ENCODE measurements at places on chromosomes 16 and 17.

GRCh38 chr16:3681206-3681605 lies 26.7 kb downstream of the DNASE1 start:
- no peak for DNase-seq
- H3K27me3 ChIP-seq, result no peaks in the 10 kb centered on the region
- no peaks in the 10 kb centered on the region for H3K36me3 ChIP-seq

DNA sequence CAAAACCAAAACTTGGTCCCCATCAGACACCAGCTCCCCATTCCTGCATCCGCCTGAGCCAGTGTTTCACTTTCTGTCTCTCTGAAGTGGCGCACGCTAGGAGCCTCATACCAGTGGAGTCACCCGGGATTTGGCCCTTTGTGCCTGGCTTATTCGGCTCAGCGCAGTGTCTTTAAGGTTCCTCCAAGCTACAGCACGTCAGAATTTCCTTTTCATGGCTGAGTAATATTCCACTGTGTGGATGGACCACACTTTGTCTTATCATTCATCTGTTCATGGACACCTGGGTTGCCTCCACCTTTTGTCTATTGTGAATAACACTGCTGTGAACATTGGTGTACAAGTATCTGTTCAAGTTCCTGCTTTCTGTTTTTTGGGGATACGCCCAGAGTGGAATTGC lies 45.2 kb upstream of the CHMP6 start:
- DNase-seq, result peak; percentile 7
- H3K4me3 ChIP-seq, result no peak overlapping the region
- H3K27me3 ChIP-seq, result no peaks in the 10 kb centered on the region
- H3K27ac ChIP-seq, result no peak overlapping the region
- no peaks in the 10 kb centered on the region for H3K36me3 ChIP-seq
- no peaks in the 10 kb centered on the region for H3K4me1 ChIP-seq

GRCh38 chr17:57663326-57664070 lies 81.6 kb downstream of the CCDC182 start:
- no peak for DNase-seq
- no peaks in the 10 kb centered on the region for H3K36me3 ChIP-seq
- H3K4me1 ChIP-seq, result no peaks in the 10 kb centered on the region
- H3K4me3 ChIP-seq, result no peak overlapping the region

- H3K27me3 ChIP-seq, result no peaks in the 10 kb centered on the region
- H3K27ac ChIP-seq, result no peak overlapping the region
- H3K4me1 ChIP-seq, result no peaks in the 10 kb centered on the region
- DNase-seq, result no peak
- H3K4me3 ChIP-seq, result no peak overlapping the region
- no peaks in the 10 kb centered on the region for H3K36me3 ChIP-seq
These were observed 14.0 kb upstream of the MPRIP start for GRCh38 chr17:17028059-17028877.

GRCh38 chr16:50704245-50704644 lies 10.8 kb downstream of the NOD2 start:
- no peak overlapping the region for H3K4me3 ChIP-seq
- no peaks in the 10 kb centered on the region for H3K4me1 ChIP-seq
- no peak overlapping the region for H3K27ac ChIP-seq
- no peak for DNase-seq

- DNase-seq, result no peak
- no peaks in the 10 kb centered on the region for H3K36me3 ChIP-seq
- H3K27ac ChIP-seq, result no peak overlapping the region
- H3K27me3 ChIP-seq, result no peaks in the 10 kb centered on the region
- H3K4me3 ChIP-seq, result no peak overlapping the region
- no peaks in the 10 kb centered on the region for H3K4me1 ChIP-seq
These were observed 20.2 kb downstream of the CBFA2T3 start for GRCh38 chr16:88956546-88957432.

GRCh38 chr16:64094181-64094965 lies 1027.5 kb downstream of the CDH11 start:
- H3K4me1 ChIP-seq, result no peaks in the 10 kb centered on the region
- no peak overlapping the region for H3K4me3 ChIP-seq
- H3K27ac ChIP-seq, result no peak overlapping the region
- no peaks in the 10 kb centered on the region for H3K36me3 ChIP-seq
- no peak for DNase-seq

- peak overlapping the region; percentile 91 for H3K27ac ChIP-seq
- DNase-seq, result no peak
- H3K4me3 ChIP-seq, result no peak overlapping the region
- H3K36me3 ChIP-seq, result no peaks in the 10 kb centered on the region
- H3K27me3 ChIP-seq, result no peaks in the 10 kb centered on the region
These were observed 22.2 kb downstream of the KIAA0513 start for GRCh38 chr16:85049706-85050305.

DNA sequence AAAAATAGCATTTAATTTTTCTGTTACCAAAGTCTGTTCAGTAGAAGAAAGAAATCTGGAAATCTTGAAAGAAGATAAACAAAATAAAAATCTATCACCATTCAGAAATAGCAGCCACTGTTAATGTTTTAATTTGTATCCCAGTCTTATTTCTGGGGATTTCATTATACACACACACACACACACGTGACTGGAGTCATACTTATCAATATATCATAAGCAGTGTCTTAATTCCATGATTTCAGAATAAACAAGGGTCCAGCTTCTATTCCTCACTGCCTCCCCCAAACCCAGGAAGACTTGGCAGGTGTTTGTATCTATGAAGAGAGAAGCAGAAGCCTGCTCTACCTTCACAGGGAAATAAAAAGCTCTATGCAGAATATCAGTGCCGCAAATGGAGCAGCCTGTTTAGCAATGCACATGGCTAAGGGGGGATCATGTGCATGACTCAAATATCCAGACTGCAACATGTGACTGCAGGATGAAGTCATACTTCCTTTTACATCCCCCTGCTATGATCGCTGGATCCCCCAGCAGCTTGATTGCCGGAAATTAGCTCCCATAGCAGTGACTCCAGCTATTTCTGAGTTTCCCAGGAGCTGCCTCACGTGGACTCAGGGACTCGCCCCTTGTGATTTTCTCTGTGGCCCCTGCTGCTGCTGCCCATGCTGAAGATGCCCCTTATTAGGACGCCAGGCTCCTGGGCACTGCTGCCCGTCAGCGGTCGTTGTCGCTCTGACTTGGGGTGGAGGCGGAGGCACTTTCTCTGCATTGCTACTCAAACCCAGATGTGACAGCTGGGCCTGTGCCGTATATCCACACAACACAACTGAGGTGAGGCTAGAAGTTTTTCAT lies 341.0 kb downstream of the CPPED1 start:
- H3K4me1 ChIP-seq, result no peaks in the 10 kb centered on the region
- H3K27ac ChIP-seq, result no peak overlapping the region
- no peaks in the 10 kb centered on the region for H3K27me3 ChIP-seq
- no peak for DNase-seq
- no peak overlapping the region for H3K4me3 ChIP-seq

GRCh38 chr17:77741109-77741508 lies 217.4 kb upstream of the TNRC6C start:
- no peak for DNase-seq
- H3K27me3 ChIP-seq, result no peaks in the 10 kb centered on the region
- H3K4me3 ChIP-seq, result no peak overlapping the region
- no peak overlapping the region for H3K27ac ChIP-seq

DNA sequence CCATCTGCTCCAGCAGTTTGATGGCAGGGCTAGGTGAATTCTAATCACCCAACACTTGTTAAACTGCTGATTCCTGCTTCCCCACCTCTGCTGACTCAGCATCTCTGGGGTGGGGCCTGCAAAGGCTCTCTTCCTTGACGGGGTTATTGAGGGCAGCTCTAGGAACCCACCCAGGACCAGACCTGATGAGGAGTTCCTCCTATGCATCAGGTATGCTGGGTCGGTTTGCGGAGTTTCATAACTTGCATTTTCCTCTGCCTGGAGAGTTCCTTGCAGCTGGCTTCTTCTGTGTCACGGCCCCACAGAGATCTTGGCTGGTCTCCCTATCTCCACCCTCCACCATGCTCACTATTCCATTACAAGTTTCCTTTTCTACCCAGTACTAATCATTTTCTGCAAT lies 93.4 kb upstream of the CCL2 start:
- H3K36me3 ChIP-seq, result no peaks in the 10 kb centered on the region
- no peaks in the 10 kb centered on the region for H3K27me3 ChIP-seq
- H3K27ac ChIP-seq, result no peak overlapping the region
- peaks cover 7% of the 10 kb centered on the region for H3K4me1 ChIP-seq

GRCh38 chr16:67407176-67407787 lies 9.0 kb downstream of the ZDHHC1 start:
- no peak overlapping the region for H3K4me3 ChIP-seq
- H3K36me3 ChIP-seq, result no peaks in the 10 kb centered on the region
- no peak for DNase-seq
- H3K4me1 ChIP-seq, result no peaks in the 10 kb centered on the region
- H3K27ac ChIP-seq, result peak overlapping the region; percentile 85

DNA sequence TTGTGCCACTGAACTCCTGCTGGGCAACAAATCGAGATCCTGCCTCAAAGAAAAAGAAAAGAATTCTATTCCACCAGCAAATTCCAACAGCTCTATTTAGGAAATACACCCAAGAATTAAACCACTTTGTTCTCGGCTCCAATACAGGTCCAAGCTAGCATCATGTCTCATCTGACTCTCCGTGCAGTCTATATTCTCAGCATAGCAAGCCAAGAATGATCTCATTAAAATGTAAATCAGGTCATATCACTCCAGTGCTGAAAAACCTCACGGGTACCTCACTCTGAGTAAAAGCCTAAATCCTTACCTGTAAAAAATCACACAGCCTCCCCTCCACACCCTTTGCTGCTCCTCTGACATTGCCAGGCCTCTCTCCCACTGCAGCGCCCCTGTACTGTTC lies 23.9 kb downstream of the UBE2G1 start:
- H3K4me1 ChIP-seq, result no peaks in the 10 kb centered on the region
- no peak overlapping the region for H3K4me3 ChIP-seq
- H3K27ac ChIP-seq, result no peak overlapping the region
- H3K36me3 ChIP-seq, result no peaks in the 10 kb centered on the region

DNA sequence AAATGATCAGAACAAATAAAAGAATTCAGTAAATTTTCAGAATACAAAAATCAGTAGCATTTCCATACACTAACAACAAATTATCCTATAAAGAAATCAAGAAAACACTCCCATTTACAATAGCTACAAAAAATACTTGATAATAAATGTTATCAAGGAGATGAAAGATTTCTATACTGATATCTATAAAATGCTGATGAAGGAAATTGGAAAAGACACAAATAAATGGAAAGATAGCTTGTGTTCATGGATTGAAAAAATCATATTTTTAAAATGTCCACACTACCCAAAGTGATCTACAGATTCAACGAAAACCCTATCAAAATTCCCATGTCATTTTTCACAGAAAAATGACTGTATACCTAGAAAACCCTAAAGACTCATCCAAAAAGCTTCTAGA lies 18.1 kb downstream of the SLFN12 start:
- no peak overlapping the region for H3K27ac ChIP-seq
- no peaks in the 10 kb centered on the region for H3K4me1 ChIP-seq
- no peak overlapping the region for H3K4me3 ChIP-seq
- DNase-seq, result no peak
- no peaks in the 10 kb centered on the region for H3K27me3 ChIP-seq
- H3K36me3 ChIP-seq, result no peaks in the 10 kb centered on the region

DNA sequence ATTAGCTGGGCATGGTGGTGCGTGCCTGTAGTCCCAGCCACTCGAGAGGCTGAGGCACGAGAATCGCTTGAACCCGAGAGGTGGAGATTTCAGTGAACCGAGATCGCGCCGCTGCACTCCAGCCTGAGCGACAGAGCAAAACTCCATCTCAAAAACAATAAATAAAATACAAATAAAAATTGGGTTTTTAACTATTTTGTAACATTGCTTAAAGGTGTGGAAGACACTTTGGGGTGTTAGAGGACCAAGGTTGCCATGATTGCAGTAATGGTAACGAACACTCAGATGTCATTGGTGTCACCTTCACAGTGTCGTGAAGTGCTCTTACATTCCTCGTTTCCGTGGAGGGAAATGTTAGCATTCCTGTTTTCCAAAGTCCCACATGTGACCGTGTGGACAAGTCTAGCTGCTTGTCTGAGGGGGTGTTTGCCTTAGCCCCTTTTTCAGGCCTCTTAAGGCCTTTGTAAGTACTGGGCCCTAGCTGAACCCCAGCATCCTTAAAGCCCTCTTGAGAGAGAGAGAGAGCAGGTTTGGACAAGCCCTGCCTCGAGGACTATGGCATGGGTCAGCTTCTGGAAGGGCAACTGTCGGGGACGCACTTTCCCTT lies 8.6 kb downstream of the C16orf96 start:
- no peaks in the 10 kb centered on the region for H3K27me3 ChIP-seq
- H3K4me1 ChIP-seq, result no peaks in the 10 kb centered on the region

DNA sequence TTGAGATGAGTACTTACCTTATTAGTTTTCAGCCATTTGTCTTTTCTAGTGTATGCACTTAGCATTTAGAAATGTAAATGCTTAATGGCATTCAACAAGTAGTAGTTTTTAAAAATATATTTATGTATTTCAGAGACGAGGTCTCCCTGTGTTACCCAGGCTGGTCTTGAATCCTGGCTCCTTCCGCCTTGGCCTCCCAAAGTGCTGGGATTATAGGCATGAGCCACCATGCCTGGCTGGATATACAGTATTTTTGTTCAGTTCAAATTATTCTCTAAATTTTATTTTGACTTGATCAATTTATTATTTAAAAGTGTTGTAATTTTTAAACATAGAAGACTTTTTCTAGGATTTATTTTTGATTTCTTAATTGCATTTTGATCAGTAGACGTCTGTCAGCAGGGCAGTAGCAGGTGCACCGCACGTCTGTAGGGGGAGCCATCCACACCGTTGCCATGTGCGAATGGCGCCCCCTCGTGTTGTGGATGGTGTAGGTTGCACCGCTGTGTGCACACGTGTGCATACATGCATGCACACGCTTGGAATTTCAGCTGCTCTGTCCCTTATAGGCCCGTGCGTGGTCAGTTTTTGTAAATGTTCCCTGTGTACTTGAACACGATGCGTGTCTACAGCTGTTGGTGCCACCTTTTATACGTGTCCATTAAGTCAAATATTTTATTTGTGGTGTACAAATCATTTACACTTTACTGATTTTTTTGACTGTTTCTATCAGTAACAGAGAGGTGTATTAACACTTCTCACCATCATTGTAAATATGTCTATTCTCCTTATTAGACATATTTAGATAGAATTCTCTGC lies 30.6 kb downstream of the RPTOR start:
- no peaks in the 10 kb centered on the region for H3K36me3 ChIP-seq
- H3K27ac ChIP-seq, result no peak overlapping the region
- H3K27me3 ChIP-seq, result no peaks in the 10 kb centered on the region
- H3K4me1 ChIP-seq, result no peaks in the 10 kb centered on the region
- no peak overlapping the region for H3K4me3 ChIP-seq

GRCh38 chr17:76709077-76709950 lies 1.5 kb downstream of the MXRA7 start:
- H3K4me3 ChIP-seq, result peak overlapping the region; percentile 61
- peak; percentile 91 for DNase-seq
- no peaks in the 10 kb centered on the region for H3K36me3 ChIP-seq
- peaks cover 10% of the 10 kb centered on the region for H3K4me1 ChIP-seq
- no peaks in the 10 kb centered on the region for H3K27me3 ChIP-seq

DNA sequence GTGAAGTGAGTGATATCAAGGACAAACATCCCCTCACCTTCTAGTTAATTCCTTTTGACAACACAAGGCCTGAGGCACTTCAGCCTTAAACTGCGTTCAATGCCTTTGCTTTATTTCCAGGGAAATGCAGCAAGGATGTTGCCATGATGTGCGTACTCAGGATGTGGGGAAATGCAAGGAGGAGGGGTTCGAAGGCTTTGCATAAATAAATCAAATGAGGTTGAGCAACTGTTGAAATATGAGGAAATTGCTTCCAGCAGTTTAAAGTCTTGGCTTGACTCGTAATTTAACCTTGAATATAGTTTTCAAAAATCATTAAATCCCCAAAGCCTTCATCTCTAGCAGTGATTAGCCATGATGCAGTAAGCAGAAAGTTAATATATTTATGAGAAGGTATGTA lies 81.8 kb upstream of the CCL2 start:
- DNase-seq, result no peak
- no peaks in the 10 kb centered on the region for H3K4me1 ChIP-seq
- no peak overlapping the region for H3K27ac ChIP-seq
- no peaks in the 10 kb centered on the region for H3K36me3 ChIP-seq
- H3K4me3 ChIP-seq, result no peak overlapping the region
